ENCODE measurements at places on chromosomes 2 and 18.
A peak's percentile ranks its signal among the peaks of the same experiment; 100 is the strongest.

GRCh38 chr2:128368437-128369107 lies 49.9 kb upstream of the HS6ST1 start:
- no peak for DNase-seq

GRCh38 chr2:69828938-69829255 lies 563 bp upstream of the GMCL1 start:
- no peak for DNase-seq

DNA sequence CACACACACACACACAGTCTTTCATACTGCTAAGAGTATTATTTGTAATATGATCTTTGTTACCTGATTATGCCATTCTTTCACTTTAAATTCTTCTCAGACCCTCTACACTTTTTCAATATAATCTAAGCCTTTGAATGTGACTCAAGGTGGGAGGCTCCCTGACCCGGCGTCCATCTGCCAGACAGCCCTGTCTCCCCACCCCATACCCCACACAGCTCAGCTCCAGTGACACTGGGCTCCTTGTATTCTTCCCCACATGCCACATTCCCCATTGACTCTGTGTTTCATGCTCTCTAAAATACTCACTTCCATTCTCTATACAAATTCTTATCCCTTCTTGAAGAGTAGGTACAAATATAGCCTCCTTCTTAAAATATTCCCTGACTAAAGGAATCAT lies 442.2 kb downstream of the TGIF1 start:
- DNase-seq = no peak

- peak; percentile 73 for DNase-seq
These were observed 54.2 kb downstream of the PDE1A start for GRCh38 chr2:182372661-182373060.

- DNase-seq = no peak
These were observed 167.9 kb upstream of the SLC39A10 start for GRCh38 chr2:195489101-195489500.

GRCh38 chr2:54675738-54676137 lies 47.7 kb upstream of the EML6 start:
- no peak for DNase-seq

DNA sequence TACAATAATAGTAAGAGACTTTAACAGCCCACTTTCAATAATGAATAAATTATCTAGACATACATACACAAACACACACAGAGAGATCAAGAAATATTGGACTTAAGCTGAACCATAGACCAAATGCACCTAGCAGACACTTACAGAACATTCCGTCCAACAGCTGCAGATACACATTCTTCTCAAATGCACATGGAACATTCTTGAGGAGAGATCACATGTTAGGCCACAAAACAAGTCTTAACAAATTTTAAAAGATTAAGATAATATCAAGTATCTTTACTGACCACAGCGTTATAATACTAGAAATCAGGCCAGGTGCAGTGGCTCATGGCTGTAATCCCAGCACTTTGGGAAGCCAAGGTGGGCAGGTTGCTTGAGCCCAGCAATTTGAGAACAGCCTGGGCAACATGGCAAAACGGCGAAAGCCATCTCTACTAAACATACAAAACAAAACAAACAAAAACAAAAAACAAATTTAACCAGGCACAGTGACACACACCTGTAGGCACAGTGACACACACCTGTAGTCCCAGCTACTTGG lies 7.4 kb downstream of the CERKL start:
- DNase-seq = no peak

- no peak for DNase-seq
These were observed 12.9 kb downstream of the FOSL2 start for GRCh38 chr2:28405537-28405936.
